ENCODE measurements at places on chromosomes 13 and 19.

DNA sequence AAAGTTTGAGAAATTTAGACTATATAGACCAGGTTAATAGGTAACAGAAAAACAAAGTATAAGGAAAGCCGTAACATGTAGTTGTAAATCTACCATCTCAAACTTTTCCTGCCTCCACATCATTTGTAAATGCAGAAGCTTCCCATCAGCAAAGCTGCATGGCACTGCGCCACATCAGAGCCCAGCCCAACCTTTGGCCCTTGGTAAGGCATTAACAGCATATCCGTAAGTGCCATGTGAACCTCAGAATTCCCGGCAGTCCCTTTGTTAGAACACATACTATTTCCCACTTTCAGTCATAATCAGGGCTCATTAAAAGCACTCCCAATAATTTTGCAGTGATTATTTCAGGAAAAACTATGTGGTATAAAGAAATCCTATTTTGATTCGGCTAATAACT is 51.6 kb downstream of the MPHOSPH8 start:
- no peak for DNase-seq

- no peak for DNase-seq
Measured at GRCh38 chr19:49155005-49155819, at the start of gene HRC. Gene HRC, minus strand, starts transcription at chr19:49155396. Its CDS starts 159 bp downstream, at chr19:49155237.

GRCh38 chr13:41746259-41746658 is 214.7 kb downstream of the VWA8 start:
- no peak for DNase-seq

GRCh38 chr19:45919678-45920077 is 5.1 kb upstream of the NANOS2 start:
- DNase-seq = no peak

DNA sequence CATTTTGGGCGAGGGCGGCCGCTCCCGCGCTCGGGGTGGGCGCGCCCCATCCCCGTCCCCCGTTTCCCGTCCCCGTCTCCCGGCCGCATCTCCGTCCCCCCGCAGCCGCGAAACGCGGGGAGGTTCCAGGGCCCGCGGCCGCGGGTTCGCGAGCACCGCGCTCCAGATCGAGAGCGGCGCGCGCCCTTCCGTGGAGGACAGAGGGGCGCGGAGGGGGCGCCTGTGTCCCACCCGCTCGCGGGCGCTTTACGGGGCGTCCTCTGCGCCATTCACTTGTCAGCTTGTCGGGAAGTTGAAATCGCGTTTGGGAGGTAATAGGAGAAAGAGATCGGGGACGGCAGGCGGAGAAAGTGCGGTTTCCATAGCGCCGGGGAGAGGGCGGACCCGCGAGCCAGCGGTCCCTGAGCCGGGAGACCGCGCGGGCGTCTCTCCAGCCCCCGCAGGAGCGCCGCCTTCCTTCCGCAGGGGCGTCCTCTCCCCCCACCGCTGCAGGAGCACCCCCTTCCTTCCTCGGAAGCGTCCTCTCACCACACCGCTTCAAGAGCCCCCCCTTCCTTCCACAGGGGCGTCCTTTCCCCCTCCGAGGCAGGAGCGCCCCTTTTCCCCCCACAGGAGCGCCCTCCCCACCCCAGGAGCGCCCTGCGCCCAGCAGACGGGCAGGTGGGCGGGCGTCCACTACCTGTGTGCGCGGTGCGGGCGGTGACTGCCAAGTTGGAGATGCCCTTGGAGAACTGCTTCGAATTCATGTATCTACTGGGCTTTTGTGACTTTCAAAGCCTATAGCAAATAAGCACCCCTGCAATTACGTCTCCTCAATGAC is 962 bp upstream of the IRS2 start:
- DNase-seq = no peak

DNA sequence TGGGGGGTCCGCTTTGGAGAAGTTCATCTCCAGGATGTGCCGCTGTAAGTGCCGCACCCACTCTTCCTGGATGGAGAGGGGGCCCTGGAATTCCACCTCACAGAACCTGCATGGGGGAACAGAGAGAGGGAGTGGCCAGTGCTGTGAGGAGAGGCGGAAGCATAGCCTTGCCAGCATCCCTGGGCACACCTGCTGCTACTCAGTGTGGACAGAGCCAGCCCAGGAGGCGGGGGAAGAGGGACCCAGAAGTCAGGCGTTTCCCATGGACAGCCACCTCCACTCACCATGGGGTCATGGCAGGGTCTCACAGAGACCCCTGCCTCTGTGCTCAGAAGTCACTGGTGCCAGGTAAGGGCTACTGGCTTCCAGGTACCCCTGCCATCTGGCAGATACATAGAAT is 4.3 kb upstream of the AKAP8L start:
- no peak for DNase-seq

GRCh38 chr19:53034948-53035675 is 9.4 kb upstream of the ERVV-2 start:
- no peak for DNase-seq

DNA sequence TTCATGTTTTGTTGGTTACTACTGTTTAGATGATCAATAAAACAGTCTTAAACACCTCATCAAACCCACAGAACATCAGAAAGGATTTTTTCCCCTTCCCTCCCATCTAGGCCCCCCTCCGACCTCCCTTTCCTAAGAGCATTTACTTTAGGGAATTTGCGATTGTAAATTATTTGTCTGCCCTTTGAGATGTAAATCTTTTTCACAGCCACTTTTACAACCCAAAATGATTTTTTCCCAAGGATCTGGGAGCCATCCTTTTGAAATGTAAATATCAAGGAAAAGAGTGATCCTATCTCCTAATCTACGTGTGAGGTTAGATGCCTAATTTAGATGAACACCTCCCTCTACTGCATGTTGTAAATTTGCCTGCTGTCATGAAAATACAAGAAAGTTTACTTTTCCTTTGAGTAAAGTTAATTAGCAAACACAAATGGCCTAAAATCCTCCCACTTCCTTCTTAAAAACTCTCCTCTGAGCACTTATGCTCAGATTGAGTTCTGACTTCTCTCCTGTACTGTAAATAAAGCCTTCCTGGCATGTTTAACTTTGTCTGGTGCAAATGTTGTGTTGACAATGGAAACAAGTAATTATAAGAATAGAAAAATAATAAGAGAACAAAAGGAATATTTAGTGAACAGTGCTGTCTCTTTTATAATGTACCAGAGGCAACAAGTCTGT is 1646.9 kb upstream of the SPRY2 start:
- no peak for DNase-seq

- no peak for DNase-seq
Measured at GRCh38 chr13:31588893-31589292, 150.4 kb upstream of the RXFP2 start.

GRCh38 chr13:23883255-23883654 is 5.9 kb downstream of the MIPEP start:
- DNase-seq = no peak

DNA sequence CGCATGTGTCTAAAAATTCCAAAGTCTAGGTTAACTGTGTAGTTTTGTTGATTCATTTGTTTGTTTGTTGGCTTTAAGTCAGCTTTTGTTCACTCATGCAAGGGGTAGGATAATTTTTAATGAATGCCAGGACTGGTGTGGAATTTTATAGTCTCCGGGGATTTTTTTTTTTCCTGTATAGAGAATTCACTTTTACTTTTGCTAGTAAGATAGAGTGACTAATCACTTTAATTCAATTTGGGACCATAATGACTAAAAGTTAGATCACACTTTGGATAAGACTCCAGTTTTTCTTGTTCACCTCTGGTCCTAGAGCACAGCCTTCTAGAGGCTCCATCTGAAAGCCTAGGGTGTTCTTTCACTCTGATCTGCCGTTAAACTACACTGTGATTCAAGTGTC is 1690.0 kb downstream of the PCDH9 start:
- DNase-seq = no peak

DNA sequence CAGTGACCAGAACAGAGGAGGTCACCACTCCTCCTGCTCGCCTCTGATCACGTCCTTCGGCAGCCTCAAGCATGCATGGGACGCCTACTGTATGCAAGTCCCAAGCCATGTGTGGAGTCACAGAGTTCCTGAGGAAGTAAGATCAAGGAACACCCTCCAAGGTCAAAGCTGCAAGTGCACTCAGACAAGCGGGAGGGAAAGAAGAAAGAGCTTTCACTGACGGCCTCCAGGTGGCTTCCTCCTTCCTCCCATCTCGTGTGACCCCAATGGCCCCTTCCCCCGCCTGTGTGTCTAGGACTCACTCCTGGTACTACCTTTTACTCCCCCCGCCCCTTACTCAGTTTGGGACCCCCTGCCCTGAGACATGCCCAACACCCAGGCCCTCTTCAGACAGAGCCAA is 6.1 kb downstream of the HAUS8 start:
- DNase-seq = no peak

- DNase-seq = no peak
Measured at GRCh38 chr13:108961542-108962125, 332.2 kb downstream of the MYO16 start.

- DNase-seq = no peak
Measured at GRCh38 chr13:28475916-28476725, 18.8 kb downstream of the FLT1 start.

DNA sequence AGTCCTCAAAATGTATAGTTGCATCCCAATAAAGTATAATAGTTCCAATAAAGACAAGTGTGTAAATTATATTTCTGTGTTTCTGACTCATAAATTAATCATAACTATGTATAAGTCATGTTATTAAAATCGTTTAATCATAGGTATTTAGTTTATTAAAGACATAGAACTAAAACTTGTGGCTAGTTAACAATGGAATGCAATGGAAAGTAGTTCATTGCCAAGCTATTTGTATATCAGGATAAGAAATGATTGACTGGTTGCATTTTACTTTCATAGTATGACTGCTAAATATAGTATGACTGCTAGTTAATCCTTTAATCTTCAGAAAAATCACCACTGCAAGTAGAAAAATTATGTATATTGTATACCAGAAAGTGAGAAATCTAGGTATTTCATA is 16.9 kb downstream of the COG3 start:
- no peak for DNase-seq

GRCh38 chr19:50432221-50433028 is at the start of gene MYBPC2:
Gene MYBPC2, plus strand, starts transcription at chr19:50432892. Its CDS starts 62 bp downstream, at chr19:50432954.
- DNase-seq = no peak

DNA sequence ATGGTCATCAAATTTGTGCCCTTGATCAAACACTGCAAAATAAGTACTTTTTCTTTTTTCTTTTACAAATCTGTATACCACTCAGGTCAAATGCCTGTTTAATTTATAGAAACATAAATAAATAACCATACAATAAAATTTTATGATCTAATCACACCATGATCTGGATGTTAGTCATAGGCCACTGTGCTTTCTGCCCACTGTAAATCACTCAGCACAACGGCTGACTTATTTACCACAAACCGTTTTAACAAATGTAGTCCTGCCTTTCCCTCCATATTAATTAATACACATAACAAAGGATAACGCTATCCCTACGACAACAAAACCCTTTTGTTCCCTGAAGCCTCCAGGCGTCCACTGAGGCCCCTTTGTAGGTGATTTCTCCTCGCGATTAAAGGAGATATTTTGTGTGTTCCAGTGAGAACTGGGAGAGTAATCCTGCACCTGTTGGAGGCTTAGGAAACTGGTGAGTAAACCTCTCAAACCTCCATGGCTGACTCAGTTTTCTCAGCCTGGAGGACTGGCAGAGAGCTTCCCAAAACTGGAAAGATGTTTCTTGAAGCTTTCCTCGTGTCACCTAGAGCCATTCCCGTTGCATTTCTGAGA is 477.1 kb upstream of the SGCG start:
- DNase-seq = no peak

GRCh38 chr19:8370176-8371010 is 6.4 kb downstream of the ANGPTL4 start:
- no peak for DNase-seq

- no peak for DNase-seq
Measured at GRCh38 chr19:3857449-3858003, 11.3 kb downstream of the ZFR2 start.

DNA sequence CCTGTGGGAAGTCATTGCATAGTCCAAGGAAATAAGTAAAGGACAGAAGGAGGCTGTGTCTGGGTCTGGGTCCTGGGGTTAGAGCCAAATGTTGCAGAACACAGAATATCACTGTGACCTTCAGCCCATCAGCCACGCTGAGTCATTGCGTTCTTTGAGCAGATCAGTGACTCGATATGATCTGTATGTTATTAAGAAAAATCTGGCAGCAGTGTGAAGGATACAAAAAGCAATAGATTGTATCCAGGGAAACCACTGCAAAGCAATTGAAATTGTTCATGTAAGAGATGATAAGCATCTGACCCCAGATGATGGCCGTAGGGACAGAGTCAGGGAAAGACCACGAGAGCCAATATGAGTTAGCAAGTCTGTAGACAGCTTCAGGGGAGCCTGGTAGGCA is 1575.1 kb upstream of the SLC10A2 start:
- no peak for DNase-seq

DNA sequence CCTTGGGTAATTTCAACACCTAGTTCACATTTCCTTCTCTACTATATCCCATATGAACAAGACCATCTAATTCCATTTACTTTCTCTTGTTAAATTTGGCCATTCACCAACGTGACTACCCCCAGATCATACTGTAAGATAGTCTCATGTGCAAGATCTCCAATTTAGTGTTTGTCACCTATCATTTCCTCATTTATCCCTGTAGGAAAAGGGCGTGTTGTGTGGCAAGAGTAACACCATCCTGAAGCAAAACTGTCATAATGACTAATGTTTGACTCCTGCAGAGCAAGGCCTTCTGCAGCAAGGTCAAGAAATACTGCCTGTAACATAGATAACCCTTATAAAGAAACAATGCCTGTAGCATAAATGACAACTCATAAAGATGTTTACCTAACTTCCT is 51.3 kb downstream of the SUCLA2 start:
- no peak for DNase-seq

- DNase-seq = no peak
Measured at GRCh38 chr19:20664901-20665781, 3.8 kb upstream of the ZNF626 start.

- DNase-seq = peak; percentile 26
Measured at GRCh38 chr19:6239401-6239844, 40.4 kb downstream of the MLLT1 start.

DNA sequence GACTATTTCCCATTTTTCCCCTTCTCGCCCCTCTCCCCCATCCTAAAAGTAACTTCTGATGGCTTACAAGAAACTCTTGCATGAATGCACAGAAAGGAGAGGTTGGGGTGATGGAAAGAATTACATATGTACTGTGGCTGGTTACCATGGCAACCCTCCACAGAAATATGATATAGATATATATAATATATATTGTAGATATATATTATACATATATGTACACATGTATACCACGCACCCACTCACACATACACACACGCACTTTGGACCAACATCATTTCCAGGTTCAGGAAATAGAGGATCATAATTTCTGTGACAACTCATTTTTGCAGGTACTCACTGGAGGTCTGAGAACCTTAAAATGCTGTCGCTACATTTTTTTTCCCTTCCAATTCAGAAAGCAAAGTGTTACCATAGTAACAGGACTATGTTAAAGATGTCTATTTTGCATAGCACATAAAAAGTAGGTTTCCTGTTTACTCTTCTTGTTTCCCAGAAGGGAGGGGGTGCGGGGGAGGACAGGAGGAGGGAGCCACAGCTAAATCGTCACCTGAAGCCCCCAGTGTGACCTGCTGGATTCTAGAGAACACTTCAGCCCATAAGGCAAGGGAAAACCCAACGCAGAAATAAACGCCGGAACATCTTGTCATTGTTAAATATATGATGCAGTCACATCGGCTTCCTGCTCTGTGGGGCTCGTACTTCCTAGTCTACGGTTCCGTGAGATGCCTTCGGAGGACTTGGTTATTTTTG is 44.7 kb downstream of the EFNB2 start:
- DNase-seq = no peak

- peak; percentile 2 for DNase-seq
Measured at GRCh38 chr19:46115396-46116106, 8.9 kb downstream of the IGFL3 start.

GRCh38 chr13:108962654-108963053 is 333.2 kb downstream of the MYO16 start:
- DNase-seq = no peak

- DNase-seq = no peak
Measured at GRCh38 chr19:15188851-15189250, 11.9 kb downstream of the NOTCH3 start.
